ENCODE measurements at places on chromosomes 5 and 9.

GRCh38 chr9:15417626-15418025 is 5.0 kb upstream of the SNAPC3 start:
- no peak overlapping the region for H3K27ac ChIP-seq
- no peaks in the 10 kb centered on the region for H3K27me3 ChIP-seq
- no peaks in the 10 kb centered on the region for H3K36me3 ChIP-seq
- no peak for DNase-seq
- no peak overlapping the region for H3K4me3 ChIP-seq

GRCh38 chr5:32394981-32395380 is 49.6 kb downstream of the ZFR start:
- H3K27ac ChIP-seq = no peak overlapping the region
- H3K27me3 ChIP-seq = no peaks in the 10 kb centered on the region
- H3K4me3 ChIP-seq = no peak overlapping the region
- H3K36me3 ChIP-seq = peaks cover 13% of the 10 kb centered on the region

DNA sequence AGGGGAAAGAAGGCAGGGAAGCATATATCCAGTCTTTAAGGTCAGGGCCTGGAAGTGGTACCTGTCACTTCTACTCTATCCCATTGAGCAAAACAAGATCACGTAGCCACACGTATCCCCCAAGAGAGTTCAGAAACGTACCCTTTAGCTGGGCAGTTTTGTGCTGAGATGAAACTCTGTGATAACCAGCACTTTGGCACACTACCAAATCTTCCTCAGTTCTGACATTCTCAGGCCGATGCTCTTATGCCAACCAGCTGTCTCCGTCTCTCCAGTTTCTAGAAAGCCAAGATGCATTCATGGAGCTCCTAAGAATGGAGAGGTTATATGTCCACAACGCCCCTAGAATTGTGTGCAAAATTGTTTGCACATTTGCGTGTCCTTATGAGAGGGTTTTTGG is 176.6 kb upstream of the MSX2 start:
- H3K4me1 ChIP-seq = no peaks in the 10 kb centered on the region
- DNase-seq = no peak
- H3K36me3 ChIP-seq = no peaks in the 10 kb centered on the region
- no peak overlapping the region for H3K27ac ChIP-seq
- no peak overlapping the region for H3K4me3 ChIP-seq
- no peaks in the 10 kb centered on the region for H3K27me3 ChIP-seq

DNA sequence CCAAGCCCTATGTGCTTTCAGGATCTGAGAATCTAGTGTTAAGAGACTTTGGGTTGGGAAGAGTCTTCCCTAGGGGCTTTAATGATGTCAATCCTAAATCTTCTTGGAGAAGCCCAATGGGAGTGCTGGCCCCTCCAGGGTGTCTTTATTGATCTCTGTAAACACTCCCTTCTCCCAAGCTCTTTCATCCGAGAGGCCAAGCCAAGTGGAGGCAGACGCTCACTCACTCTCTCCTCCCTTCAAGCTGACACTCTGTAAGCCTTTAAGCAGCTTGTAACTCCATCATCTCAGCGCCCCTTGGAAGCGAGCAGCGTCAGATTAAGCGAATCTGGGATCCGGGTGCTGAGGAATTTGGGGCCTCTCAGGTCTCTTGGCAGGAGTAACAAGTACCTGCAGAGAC is 37.7 kb downstream of the SPARC start:
- no peak for DNase-seq
- H3K27ac ChIP-seq = peak overlapping the region; percentile 25
- H3K4me3 ChIP-seq = no peak overlapping the region

GRCh38 chr5:123483446-123484077 is 28.4 kb upstream of the CSNK1G3 start:
- H3K4me1 ChIP-seq = no peaks in the 10 kb centered on the region
- H3K4me3 ChIP-seq = no peak overlapping the region
- no peaks in the 10 kb centered on the region for H3K36me3 ChIP-seq
- no peaks in the 10 kb centered on the region for H3K27me3 ChIP-seq
- H3K27ac ChIP-seq = no peak overlapping the region

DNA sequence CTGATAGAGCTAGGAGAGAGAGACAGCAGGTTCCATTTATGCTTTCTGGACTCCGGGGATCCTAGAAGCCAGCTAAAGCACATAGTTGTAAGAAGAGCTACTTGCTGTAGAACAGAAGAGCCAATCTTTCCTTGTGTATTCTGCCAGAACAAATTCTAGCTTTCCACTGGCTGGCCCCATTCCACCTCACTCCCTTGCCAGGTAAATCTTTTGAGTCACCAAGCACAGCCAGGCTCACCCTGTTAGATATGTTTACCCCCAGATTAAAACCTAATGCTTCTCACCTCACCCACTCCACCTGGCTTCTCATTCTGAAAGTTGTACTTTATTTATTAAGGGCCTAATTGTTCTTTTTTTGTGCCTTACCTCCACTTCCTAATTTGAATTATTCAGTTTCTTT is 48.9 kb upstream of the CHD1 start:
- DNase-seq = peak; percentile 37
- H3K36me3 ChIP-seq = no peaks in the 10 kb centered on the region
- no peaks in the 10 kb centered on the region for H3K4me1 ChIP-seq
- H3K27me3 ChIP-seq = no peaks in the 10 kb centered on the region
- no peak overlapping the region for H3K27ac ChIP-seq
- no peak overlapping the region for H3K4me3 ChIP-seq
